Activated T-cell treated with anti-CD3 and anti-CD28 coated beads for 4 hours (primary cell): ENCODE measurements at places on chromosomes 12 and 14.
A peak's percentile ranks its signal among the peaks of the same experiment; 100 is the strongest.

DNA sequence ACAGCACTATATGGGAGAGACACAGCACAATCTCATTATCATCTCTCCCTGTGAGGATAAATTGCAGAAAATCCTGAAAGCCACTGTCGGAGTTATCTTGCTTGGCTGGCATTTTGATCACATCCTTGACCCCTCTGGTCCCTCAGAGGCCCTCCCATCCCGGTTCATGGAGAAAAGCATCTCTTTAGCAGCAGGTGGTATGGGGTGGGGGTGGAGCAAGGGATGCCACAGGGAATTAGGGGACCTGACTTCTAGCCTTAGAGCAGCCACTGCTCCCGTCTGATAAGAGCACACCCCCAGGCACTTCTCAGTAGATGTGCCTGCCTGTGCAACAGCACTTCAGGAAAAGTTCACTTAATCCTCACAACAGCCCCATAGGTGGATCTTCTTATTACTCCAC is 38.6 kb downstream of the GRIN2B start:
- no peak for DNase-seq

- DNase-seq: no peak
Measured at GRCh38 chr12:124303579-124304313, 8.9 kb downstream of the RFLNA start.

DNA sequence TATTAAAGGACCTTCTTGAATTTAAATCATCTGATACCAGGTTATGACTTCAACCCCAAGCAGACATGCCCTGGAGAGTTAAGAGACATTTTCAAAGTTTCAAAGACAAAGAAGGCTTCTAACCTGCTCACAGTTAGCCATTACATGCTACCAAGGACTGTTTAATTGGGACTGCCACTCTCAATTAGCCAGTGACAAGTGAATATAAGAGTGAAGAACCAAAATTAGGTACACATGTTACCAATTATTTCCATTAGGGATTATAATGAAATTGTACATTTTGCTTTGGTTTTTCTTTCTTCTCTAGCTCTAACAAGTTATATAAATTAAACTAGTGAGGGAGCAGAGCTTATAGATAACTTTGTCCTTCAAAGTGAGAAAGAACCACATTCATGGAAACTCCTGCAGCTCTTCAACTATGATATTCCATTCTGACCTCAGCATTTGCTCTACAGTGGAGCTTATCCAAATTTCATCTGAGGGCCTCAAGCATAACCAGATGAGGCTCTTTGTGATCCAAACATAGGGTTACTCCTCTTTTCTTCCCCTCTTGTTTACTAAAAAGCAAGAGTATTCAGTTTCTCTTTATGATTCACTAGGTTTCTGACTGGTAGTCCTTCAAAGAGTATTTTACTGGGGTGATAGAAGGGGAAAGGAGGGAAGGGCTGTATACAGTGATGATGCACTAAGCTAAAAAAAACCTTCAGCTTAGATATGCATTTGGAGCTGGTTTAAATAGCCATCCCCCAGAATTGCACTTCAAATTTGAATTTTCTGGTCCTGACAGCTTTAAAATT is 91.3 kb downstream of the DUSP6 start:
- DNase-seq: no peak

DNA sequence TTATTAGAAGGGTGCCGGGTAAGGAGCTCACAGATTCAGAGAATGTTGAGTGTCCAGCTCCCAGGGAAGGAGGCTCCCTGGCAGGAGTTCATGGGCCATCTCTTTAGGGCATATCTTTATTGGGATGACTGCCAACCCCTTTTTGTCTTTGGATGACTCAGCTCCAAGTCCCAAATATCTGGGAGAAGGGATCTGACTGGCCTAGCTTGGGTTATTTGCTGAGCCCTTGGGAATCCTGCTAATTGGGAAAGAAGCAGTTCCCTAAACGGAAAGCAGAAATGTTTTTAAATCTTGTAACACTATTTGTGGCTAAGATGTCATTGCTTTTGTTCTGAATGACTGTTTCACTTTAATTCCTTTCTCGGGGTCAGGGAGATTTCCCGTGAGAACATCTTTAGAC is 12.6 kb downstream of the DDX55 start:
- no peak for DNase-seq

DNA sequence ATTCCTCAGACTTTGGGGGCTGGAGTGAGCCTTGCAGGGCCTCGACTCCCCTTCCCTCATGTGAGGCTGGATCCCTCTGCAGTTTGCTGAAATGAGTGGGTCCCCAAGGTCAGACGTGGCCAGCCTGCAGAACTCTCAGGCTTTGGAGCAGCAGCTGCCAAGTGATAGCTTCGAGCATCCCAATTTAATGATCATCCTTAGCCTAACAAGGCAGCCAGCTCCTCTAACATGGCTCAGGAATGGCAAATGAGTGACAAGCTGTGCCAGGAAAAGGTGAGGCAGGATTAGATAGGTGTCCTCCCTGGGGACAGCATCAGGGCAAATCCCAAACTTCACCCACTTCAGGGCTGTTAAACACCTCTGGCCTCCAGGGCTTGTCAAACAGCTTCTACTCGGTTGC is 130.7 kb upstream of the PWP1 start:
- no peak for DNase-seq

DNA sequence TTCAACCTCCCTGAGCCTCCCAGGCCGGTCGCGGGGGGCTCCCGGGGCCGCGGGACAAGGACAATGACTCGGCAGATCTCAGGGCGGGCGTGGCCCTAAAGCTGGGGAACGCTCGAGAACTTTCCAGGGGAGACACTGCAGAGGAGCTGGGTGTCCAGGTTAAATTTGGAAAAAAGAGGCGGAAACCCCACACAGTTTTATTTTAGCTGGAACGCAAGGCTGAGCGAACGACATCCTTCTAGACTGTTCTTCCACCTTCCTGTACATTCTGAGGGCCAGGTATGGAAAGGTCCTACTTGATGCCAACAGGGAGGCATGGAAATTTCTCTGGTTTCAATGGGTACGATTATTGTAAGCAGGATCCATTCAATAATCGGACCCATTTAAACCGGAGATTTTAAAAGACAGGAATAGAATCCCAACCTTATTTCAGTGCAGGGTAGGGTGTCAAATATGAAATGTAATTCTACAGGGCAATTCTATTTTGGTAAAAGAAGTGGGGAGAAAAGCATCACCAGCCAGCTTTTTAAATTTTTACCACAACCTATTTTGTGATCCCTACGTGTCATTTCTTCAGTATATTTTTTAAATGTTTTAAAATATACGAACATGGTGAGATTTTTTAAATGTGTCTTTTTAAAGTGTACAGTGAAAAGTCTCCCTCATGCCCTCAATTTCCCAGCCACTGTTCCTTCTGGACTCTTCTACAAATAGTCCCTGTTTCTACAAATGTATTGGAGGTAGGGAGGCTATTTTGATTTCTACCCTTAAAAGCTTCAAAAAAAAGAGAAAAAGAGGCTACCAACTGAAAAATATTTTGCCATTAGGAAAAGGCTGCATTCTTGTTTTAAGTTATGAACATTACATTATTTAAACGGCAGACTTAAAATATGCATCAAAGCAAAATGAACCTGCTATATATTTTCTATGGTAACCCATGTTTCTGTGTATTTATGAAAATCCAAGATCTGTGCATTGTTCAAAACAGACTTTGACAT is 1.1 kb upstream of the UBC start:
- peak; percentile 40 for DNase-seq

GRCh38 chr12:29943683-29944082 is 159.9 kb upstream of the TMTC1 start:
- no peak for DNase-seq

GRCh38 chr12:49972641-49973360 is at the start of gene AQP6:
TSS of gene AQP6 (plus strand) at chr12:49972947. CDS start at chr12:49973174, 227 bp downstream.
- no peak for DNase-seq

GRCh38 chr12:3437986-3438385 is 53.0 kb upstream of the PRMT8 start:
- DNase-seq: no peak

GRCh38 chr12:43899574-43899973 is 63.7 kb downstream of the TMEM117 start:
- DNase-seq: no peak

GRCh38 chr12:7269273-7269672 is 34.6 kb upstream of the ACSM4 start:
- DNase-seq: no peak

DNA sequence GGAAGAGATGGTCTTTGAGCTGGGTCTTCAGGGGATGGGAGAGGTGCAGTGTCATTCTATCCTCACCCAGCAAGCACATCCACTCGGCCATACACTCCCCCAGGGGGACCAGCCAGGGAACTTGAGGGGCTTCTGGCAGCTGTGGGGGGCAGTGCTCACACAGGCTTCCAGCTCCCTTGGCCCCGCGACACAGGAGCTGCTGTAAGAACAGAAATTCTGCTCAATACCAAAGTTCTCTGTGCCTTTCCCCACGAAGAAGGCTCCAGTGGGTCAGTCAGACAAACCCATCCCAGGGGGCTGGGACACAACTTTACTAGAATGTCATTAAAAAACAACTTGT is 289.1 kb upstream of the RTL1 start:
- no peak for DNase-seq

DNA sequence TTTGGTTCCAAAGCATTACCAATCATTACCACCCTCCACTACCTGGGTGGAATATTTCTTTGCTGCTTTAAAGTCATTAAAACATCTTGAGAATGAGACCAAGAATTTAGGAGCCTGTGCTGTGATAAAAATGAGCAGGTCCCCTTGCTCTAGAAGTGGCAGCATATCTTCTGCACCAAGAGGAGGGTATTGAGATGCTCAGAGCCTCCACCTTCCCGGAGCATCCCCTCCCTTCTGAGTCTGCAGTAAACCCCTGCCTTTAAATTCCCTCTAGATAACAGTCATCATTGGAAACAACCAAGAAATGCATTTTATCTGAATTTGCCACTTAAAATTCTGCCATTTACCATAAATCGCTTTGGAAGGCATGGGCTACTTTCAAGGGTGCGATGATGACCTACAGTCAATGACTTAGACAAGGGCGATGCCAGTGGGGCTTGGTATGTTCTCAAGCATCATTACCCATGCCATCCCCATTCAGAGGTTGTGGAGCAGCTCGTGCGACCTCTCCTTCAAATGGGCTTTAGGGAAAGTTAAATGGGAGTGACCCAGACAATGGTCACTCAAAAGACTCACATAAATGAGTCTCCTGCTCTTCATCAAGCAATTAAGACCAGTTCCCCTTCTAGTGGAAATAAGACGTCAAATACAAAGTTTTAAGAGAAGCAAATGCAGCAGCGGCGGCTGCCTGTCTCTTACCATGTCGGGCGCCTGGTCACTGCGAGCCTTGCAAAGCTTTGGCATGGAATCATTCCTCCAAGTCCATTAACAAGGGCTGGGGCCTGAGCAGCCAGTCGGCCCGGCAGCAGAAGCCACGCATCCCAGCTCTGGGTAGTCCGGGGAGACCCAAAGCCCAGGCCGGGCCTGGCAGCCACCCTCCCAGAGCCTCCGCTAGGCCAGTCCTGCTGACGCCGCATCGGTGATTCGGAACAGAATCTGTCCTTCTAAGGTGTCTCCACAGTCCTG is 334.5 kb downstream of the TMEM121 start:
- DNase-seq: no peak

DNA sequence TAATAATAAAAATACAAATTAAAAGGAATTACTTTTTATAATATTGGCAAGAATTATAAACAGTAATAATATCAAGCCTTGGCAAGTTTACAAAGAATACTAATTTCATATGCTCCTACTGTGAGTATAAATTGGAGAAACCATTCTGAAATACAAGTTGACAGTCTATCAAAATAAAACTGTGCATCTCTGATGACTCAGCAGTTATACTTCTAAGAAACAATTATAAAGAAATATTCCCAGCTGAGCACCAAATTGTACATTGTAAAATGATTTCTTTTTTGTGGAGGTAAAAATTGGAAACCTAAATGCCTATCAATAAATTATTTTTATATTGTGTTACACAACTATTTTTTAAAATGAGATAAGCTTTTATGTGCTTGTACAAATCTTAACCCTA is 35.5 kb upstream of the KCNC2 start:
- no peak for DNase-seq

DNA sequence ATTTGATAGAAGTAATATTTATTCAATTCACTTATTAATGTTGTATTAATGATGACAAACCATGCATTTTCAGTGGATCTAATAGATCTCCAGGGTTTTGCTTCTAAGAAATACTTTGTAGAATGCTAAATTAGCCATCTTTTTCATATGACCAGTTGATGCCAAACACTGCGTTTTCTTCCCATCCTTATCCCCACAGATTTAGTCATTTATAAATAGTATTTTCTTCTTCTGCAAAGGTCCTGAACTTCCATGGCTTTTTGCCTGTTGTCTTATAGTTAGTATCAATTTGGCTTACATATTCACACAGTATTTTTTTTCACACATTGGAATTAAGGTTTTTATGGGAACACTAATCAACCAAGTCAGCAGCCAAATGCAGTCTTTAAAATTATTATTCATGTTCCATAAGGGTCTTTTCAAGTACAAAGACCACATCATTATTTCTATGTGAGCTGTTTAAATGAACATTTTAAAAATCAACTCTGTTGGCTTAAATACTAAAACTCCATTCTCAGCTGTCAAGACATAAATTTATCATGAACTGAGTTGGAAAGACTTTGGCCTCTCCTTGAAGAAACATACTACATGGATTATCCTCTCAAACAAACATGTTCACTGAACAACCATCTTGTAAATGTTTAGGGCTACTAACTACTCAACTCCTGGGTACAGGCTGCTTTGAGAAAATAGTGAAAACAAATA is 1278.4 kb upstream of the FLRT2 start:
- DNase-seq: no peak

DNA sequence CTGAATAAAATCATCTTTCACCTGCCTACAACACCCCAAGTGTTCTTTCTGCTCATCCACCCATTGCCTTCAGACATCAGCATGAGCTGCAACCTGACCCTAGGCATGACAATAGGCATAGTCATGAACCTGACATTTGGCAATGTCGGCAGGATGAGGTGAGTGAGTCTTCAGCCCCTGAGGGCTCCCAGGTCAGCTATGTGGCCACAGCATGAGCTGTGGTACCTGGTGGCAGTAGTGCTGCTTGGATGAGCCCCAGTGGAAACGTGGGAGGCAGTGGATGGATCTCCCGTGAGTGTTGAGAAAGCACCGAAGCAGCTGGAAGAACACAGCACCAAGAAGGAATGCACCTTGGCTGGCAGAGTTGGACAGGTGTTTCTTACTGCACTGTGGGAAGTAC is 334.8 kb upstream of the FAR2 start:
- no peak for DNase-seq

GRCh38 chr14:59964251-59965007 is 44.5 kb downstream of the LRRC9 start:
- no peak for DNase-seq
